ENCODE measurements at places on chromosomes 2 and 18. TPM values are rescaled to one million over a fixed set of nuclear protein-coding genes. Genes with fewer than 3 reads are reported as not detected.

CFC1B gene
- total RNA-seq = not detected

MREG gene
- total RNA-seq = 3.6 TPM

CD207 gene
- total RNA-seq = not detected

COL4A3 gene
- total RNA-seq = 0.45 TPM

FSIP2 gene
- 31.6 TPM for total RNA-seq

CFAP65 gene
- not detected for total RNA-seq

FAM228A gene
- total RNA-seq = not detected

ALKAL2 gene
- total RNA-seq = 11.2 TPM

STAT4 gene
- total RNA-seq = 21.4 TPM

RTP5 gene
- total RNA-seq = not detected

- no peak for DNase-seq
Observed at GRCh38 chr2:46690825-46691224, 211.5 kb downstream of the TMEM247 start.

DNA sequence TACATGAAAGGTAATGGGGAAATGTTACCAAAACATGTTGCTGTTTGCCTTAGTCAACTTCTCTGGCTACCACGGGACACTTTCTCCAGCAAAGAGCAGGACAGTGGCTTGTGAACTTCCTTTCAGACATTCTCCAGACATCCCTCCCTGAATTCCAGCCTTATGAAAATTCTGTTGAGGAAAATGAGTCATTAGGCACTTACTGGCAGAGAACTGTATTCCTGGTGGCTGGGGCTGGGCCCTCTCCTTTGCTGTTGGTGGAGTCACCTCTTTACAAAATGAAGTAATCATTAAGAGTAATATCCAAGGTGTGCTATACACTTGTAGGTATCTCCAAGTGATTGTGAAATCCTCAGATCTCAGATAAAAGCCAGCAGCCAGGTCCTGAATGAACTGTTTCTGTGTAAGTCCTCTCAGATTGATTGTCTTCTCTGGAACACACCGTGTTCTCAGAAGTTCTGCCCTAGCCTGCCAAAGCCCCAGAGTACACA lies 1.3 kb upstream of the FAP start:
- no peak for DNase-seq

GRCh38 chr2:159996792-159997546 lies 65.4 kb downstream of the PLA2R1 start:
- no peak for DNase-seq

- no peak for DNase-seq
Observed at GRCh38 chr2:140454717-140455116, 1674.5 kb upstream of the NXPH2 start.

GRCh38 chr2:156343940-156344301 lies 11.4 kb upstream of the NR4A2 start:
- no peak for DNase-seq

DNA sequence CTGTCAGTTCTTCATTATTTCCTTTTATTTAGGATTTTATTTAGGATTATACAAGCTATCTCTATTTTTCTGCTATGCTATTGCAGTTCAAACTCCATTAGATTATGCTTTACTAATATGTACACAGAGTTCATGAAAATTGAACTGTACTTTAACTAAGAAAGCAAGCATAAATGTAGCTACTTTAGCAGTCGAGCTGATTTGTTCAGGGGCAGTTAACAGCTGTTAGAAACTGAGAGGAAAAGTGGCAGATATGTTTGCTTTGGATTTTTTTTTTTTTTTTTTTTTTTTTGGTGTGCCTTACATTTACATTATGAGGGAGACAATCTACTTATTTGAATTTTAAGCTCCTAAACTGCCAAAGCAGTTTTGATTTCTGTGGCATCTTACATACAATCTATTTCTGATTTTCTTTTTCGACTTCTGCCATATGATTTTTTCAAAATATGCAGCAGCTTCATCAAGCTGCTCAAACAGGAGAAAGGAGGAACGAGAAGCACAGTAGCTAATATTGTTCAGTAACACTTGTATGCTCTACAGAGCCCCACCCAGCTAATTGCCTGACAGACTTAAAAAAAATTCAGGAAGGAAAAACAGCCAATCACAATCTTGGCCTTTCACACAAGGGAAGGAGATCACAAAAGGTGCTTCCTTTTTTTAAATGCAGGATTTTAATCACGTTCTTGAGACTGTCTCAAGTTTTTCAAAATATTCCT lies 233.4 kb upstream of the SIX3 start:
- DNase-seq = peak; percentile 46

DNA sequence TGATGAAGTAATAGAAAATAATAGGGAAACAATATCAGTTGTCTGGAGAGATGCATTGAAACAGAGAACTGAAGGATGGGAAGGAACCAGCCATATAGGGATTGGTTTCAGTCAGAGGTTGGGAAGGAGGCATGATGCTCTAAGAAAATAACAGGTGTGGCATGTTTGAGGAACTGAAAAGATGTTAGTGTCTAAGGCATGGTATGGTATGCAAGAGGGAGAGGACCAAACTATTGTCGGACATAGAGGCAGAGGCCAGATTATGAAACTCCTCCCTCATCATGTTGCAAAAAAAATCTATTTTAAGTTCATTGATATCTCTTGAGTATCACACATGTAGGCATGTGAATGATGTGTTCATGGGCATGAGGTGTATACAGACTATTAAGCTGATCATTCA lies 48.9 kb upstream of the EMILIN2 start:
- DNase-seq = no peak

DNA sequence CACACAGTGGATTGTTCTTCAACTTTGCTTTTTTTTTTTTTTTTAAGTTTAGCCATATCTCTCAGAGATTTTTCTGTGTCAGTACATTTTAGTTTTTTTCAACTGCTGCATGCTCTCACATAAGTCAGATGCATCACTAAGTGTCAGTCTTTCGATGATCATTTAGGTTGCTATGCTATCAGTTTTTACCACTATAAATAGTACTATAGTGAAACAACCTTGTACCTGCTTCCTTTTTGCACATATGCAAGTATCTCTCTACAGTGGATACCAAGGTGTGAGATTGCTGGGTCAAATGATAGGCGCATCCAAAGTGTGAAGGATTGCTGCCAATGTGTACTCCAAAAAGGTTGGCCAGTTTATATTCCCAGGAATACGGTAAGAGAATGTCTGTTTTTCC lies 33.5 kb upstream of the MAP4K3 start:
- DNase-seq = no peak

DNA sequence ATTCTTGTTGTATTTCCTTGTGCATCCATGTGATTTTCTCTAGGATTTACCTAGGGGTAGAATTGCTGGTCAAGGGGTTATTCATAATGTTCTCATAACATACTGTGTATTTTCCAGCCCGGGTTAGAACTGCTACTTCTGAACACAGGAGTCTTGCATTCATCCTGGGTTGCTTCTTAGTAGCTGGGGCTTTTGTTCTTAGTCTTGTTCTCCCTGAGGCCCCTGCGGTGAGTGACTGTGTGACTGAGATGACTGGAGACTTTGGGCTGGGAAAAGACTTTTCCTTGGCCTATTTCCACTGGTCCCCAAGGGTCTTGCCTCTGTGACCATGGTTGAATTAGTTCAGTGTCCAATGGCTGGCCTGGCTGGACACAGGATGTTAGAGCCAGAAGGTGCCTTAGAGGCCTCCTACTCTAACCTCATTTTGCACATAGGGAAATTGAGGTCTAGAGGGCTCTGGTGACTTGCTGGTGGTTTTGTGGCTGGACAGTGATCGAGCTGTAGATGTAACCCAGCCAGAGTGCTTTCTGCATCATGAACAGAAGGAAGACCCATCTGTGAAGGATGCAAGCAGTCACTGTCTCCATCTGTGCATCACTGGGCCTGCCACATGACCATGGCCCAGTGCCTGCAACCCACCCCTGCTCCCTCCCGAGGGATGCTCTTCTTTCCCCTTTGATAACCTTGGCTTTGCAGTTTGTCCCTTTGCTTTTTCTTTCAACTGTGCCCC lies 233.3 kb downstream of the FHOD3 start:
- DNase-seq = no peak

DNA sequence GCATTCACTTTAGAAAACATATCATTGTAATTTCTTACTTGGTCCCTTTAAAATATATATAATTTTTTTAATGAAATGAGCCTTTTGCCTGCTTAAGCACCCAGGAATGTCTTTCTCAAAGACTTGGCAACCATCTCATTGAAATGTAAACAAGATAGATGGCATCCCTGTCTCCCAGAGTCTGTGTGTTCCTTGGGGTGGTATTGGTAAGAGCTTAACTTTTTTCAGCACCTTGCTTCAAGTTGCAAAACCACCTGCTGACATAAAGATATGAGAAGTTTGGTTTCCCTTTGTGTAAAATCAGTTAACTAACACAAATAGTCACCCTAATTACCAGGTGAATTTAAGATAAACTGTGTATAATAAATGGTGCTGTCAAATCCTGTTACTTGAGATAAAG lies 266.9 kb downstream of the DSC3 start:
- DNase-seq = no peak

DNA sequence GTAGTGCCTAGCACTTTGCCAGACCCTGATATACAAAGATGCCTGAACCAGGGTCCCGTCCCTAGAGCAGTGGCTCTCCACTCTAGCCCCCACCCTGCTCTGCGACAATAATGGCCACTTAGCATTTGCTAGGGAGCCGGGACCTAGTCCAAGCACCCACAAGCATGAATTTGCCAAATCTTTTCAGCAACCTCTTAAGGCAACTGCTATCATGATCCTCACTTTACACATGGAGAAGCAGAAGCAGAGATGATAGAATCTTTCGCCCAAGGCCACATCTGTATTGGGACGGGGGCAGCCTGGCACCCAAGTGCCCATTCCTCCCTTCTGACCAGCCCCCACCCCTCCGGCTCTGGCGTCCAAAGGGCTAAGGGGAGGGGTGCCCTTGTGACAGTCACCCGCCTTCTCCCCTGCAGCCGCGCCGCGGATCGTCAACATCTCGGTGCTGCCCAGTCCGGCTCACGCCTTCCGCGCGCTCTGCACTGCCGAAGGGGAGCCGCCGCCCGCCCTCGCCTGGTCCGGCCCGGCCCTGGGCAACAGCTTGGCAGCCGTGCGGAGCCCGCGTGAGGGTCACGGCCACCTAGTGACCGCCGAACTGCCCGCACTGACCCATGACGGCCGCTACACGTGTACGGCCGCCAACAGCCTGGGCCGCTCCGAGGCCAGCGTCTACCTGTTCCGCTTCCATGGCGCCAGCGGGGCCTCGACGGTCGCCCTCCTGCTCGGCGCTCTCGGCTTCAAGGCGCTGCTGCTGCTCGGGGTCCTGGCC lies 13.0 kb downstream of the SIGLEC15 start:
- DNase-seq = peak; percentile 66

GRCh38 chr2:215548714-215549113 lies 112.8 kb upstream of the FN1 start:
- no peak for DNase-seq

GRCh38 chr2:41434991-41435390 lies 612.8 kb upstream of the PKDCC start:
- DNase-seq = no peak

GRCh38 chr2:121034551-121034950 lies 250.5 kb downstream of the TFCP2L1 start:
- no peak for DNase-seq

GRCh38 chr2:164981217-164981990 lies 26.1 kb upstream of the SLC38A11 start:
- no peak for DNase-seq

GRCh38 chr2:43144263-43144662 lies 82.1 kb downstream of the ZFP36L2 start:
- no peak for DNase-seq

DNA sequence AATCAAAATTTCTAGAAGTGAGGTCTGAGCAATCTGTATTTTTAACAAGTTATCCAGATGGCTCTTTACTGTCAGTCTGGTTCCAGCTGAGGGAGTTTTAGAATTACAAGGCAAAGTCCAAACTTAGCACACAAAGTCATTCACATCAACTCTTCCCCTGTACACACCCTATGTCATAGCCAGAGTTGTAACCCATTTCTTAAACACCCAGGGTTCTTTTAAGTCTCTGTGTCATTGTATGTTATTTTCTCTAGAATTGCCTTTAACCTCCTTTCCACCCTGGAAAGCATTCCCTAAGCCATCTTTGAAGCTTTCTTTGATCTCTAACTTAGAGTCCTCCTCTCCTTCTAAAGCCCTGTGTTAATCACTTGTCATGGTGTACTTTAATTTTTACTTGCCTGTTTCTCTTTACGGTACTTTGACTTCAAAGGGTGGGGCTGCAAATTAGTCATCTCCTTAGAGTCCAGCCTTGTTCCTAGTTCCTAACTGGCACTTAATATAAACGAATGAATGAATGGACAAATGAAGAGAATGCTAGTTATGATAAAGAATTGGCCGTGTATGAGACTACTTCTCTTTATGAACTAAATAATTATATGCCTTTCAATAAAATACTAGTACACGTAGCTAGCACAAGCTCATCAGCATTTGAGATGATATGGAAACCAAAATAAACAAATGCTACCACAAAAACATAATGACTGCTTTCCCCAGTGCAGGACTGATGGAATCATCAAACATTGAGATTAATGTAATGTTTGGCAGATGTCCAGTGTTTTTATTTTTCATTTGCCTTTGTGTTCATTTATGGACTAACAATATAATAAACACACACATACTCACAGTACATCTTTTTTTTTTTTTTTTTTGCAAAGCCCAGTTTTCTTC lies 11.9 kb upstream of the ACTR3 start:
- peak; percentile 70 for DNase-seq

- no peak for DNase-seq
Observed at GRCh38 chr2:70498528-70498927, 55.1 kb downstream of the TGFA start.

DNA sequence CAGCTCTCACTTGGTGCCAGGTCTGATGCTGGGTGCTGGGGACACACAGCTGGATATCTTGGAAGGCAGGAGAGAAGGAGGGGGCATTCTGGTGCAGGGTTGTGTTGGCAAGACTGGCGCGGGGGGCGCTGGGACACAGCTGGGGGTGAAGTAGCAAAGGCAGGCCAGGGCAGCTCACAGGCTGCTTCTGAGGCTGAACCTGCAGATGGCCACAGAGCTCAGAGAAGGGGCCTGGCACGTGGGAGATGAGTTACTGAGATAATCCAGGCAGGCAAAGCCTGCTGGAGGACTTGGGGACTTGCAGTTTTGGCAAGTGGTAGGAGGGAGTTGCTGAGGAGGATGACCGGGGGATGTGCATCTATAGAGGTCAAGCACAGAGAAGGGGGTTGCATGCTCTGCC lies 16.2 kb upstream of the DGKD start:
- DNase-seq = no peak

GRCh38 chr18:64409511-64409910 lies 260.6 kb upstream of the LINC00305 start:
- peak; percentile 37 for DNase-seq

GRCh38 chr2:22753476-22753875 lies 631.5 kb upstream of the KLHL29 start:
- no peak for DNase-seq

DNA sequence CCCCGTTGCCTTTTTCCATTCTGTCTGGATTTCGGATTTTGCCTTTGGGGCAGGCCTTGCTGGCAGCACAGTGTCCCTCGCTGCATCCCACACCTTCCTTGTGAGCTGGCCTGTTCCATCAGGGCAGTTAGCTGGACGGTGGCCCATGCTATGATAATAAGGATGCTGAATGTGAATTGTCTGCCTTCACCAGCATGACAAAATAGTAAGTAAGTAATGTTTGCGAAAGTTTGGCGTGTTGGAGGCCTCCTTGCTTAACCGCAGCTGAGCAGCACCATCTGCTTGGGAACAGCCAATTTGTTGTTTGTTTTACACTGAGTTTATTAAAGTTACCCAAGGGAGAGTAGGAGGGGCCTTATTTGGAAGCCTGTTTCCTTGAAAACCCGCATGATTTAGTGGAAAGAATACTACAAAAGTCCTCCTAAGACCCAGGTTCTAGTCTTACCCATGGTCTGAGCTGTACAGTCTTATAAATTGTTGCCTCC lies 469.7 kb upstream of the FANCL start:
- peak; percentile 11 for DNase-seq
